Fibroblast of skin of back (primary cell): ENCODE measurements at places on chromosomes 5 and 9.
A peak's percentile ranks its signal among the peaks of the same experiment; 100 is the strongest.

DNA sequence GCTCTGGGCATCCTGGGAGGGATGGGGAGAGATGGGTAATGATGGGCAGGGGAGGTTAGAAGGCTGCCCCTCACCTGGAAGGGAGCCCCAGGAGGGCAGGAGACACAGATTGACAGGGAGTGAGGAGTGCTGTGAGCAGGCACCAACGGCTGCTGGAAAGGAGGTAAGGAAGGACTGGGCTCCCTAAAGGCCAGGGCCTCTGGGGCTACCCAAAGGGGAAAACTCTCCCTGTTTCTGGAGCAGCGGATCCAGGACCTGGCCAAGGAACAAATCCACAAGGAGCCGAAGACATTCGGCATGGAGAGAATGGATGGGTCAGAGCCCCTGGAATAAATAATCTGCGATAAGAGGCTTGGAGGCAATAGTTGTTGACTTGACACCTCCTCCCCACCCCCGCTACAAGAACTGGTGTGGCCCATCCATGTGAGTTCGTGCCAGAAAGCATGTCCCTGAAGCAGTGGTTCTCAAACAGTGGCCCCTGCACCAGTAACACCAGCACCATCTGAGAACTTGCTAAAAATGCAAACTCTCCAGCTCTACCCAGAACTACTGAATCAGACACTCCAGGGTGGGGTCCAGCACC is 208.3 kb downstream of the GABBR2 start:
- DNase-seq = no peak

DNA sequence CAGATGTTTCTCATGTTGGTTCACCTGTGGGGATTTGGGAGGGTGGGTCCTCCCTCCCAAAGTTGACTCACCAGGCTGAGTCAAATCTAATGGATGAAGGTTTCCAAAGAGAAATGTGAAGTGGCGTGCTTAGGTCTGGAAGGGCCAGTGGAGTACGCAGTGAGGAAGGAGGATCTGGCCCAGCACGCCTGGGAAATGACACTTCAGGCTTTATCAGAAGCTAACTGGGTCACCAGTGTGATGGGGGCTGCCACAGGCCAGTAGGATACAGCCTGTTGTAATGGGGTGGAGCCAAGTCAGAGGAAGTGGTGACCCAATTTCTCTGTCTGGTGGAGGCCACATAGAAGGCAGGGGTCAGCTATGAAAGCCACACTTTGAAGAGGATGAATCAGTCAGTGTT is 18.0 kb downstream of the POLR1E start:
- no peak for DNase-seq

DNA sequence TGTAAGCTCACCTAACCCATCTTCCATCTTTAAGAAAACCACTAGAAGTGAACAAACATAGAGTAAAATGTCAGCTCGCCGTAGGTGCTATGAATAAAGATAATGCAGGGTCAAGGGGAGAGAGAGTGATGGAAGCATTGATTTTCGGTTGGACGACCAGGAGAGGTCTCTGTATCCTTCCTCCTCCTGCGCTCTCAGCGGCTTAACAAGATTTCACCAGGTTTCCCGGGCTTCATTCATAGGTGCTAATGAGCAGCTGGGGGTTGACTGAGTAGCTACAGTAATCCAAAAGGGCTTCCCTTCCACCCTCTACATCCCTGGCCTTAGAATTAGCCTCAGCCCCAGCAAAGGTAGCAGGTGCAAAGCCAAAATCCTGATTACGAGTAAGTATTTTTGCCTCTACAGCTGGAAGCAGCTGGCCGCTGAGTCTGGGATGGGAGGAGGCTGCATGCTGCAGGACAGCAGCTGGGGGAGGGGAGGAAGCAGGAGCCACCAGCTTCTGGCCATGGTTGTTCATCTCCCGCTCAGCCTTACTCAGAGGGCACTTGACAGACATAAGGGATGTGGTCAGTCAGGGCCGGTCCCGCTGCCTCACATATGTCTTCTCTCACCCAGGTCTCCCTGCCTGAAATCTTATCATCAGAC is 112.0 kb upstream of the IL12B start:
- DNase-seq = no peak

GRCh38 chr9:76394960-76395252 is 680 bp upstream of the RFK start:
- peak; percentile 58 for DNase-seq

- no peak for DNase-seq
Observed at GRCh38 chr9:99803694-99804093, 18.0 kb upstream of the NR4A3 start.

- peak; percentile 65 for DNase-seq
Observed at GRCh38 chr9:125513668-125514413, 193.2 kb downstream of the MAPKAP1 start.

GRCh38 chr5:139974661-139975060 is 68.4 kb downstream of the NRG2 start:
- DNase-seq = no peak

GRCh38 chr5:76947082-76947503 is 5.8 kb upstream of the CRHBP start:
- DNase-seq = no peak

DNA sequence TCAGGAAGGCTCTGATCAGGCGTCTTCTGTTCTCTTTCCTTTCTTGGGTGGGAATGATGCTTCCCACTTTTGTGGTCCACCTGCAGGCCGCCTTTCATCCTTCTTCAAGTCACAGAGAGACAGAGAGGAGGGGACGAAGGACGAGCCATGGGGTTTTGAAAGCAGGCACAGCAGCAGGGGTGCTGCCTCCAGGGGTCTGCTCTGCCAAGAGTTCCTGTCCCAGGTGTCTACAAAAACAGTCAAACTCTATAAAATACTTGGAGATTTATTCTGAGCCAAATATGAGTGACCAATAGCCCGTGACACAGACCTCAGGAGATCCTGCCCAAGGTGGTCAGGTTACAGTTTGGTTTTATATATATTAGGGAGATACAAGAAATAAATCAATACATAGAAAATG is 34.5 kb upstream of the LCP2 start:
- DNase-seq = no peak

DNA sequence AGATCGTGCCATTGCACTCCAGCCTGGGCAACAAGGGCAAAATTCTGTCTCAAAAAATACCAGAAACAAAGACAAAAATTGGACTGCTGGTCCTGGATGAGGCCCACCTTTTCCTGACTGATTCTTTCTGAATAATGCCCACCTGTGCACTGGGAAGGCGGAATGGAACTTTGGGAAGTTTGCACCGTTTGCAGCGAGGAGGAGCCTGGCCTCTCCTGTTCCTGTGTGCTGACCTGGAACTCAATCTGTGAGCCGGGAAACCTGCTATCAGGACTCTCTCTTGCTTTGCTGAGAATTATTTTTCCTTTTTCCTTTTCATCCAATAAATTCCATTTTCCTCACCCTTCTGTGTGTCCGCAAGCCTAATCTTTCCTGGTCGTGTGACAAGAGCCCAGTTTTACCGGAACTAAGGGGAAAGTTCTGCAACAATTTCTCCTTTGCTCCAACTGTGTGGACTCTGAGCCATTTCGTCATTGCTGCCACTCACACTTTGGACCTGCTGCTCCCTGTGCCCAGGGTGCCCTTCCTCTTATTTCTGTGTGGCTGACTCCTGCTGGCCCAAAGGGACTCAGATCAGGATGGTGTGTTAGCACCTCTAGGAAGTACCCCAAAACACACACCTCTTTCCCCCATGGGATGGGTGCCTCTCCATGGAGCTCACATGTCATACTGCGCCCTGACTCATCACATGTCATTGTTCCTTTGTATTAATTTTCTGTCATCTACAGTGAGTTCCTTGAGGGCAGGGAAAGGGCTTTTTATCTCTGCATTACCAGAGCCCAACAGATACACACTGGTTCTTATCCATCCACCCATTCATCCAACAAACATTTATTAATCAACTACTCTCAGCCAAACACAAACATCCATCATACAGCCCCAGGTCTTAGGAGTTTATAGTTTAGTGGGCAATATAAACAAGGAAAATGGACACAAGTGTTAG is 4.7 kb upstream of the GLRX start:
- no peak for DNase-seq

DNA sequence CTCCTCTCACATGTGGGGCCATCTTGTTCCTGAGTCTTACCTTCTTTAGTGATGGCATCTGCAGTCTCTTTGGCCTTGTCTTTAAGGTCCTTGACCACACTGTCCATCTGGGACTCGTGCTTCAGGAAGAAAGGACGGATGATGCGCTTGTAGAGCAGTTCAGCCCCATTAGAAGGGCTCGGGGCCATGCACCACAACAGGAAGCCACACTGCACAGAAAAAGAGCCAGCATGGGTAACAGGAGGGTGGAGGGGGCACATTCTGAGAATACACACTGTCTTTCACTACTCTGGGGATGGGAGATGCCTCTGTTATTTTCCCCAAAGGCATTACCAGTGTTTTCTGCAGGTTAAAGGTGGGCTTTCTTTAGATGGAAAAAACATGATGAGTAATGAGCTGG is 25.9 kb downstream of the SRP19 start:
- no peak for DNase-seq

GRCh38 chr9:137023583-137023991 is 4.5 kb downstream of the ABCA2 start:
- no peak for DNase-seq

- DNase-seq = no peak
Observed at GRCh38 chr9:27497883-27498417, 26.1 kb upstream of the IFNK start.

GRCh38 chr5:157387683-157388093 is 72.3 kb upstream of the NIPAL4 start:
- DNase-seq = peak; percentile 98

DNA sequence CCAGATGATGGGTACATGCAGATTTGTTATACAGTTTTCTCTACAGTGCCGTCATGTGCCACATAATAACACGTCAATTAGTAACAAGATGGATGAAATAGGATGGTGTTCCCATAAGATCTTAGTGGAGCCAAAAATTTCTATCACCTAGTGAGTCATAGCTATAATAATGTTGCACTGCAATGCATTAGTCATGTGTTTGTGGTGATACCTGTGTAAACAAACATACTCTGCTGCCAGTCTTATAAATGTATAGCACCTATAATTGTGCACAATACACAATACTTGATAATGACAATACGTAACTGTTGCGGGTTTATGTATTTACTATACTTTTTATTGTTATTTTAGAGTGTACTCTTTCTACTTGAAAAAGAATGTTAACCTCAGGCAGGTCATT is 865.4 kb downstream of the MAT2B start:
- DNase-seq = no peak

DNA sequence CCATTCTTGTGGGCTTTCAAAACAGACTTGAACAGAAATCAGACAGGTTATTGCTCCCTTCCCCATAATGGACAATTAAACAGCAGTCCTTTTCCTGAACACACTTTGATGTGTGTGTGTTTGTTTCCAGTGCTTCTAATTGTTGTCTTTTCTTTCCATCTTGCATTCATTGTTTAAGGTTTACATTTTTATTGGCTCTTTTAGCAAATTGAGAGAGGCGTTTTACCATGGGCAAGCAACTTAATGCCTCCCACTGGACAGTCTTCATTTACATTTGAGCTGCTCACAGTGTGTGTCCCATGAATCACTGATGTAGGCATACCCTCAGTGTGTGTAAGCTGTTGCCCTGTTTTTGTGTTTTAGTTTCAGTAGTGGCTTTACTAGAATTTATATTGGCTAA is 25.0 kb downstream of the WDR36 start:
- DNase-seq = no peak

- DNase-seq = no peak
Observed at GRCh38 chr5:53350368-53350767, 130.1 kb upstream of the FST start.

DNA sequence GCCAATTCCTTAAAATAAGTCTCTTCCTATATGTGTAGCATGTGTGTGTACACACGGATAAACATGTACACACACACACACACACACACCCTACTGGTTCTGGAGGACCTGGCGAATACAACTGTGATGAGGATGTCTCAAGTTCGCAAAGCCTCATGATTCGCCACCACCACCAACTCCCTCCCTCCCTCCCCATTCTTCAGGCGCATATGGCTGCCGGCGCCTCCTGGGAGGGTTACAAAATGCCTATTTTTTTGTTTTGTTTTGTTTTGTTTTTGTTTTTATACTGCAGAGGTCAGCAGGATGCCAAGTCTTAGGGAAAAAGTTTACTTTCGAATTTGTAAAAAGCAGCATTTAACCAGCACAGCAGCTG is 88.0 kb downstream of the DAP start:
- DNase-seq = no peak

GRCh38 chr5:119336262-119336661 is 19.6 kb upstream of the TNFAIP8 start:
- DNase-seq = no peak

GRCh38 chr5:171116719-171117118 is 192.3 kb upstream of the TLX3 start:
- DNase-seq = no peak

DNA sequence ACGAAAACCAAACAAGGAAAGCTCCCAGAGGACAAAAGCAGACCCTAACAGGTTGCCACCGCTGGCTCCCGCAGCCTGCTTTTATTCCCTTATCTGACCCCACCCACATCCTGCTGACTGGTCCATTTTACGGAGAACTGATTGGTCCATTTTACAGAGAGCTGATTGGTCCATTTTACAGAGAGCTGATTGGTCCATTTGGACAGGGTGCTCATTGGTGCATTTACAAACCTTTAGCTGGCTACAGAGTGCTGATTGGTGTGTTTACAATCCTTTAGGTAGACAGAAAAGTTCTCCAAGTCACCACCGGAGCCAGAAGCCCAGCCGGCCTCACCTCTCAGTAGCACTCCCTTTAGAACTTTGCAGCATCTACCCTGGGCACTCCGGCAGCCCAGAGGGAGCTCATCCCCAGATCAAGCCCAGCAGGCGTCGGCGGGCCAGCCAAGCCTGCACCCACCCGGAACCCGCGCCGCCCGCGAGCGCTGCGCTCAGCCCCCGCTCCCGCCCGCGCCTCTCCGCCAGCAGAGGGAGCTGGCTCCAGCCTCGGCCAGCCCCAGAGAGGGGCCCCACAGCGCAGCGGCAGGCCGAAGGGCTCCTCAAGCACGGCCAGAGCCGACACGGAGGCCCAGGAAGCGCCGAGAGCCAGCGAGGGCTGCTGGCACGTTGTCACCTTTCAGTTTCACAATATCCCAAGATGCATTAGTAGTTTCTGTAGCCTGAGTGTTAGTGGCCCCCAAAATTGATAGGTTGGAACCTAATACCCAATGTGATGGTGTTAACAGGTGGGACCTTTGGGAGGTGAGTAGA is 35.3 kb upstream of the CLPTM1L start:
- peak; percentile 2 for DNase-seq

DNA sequence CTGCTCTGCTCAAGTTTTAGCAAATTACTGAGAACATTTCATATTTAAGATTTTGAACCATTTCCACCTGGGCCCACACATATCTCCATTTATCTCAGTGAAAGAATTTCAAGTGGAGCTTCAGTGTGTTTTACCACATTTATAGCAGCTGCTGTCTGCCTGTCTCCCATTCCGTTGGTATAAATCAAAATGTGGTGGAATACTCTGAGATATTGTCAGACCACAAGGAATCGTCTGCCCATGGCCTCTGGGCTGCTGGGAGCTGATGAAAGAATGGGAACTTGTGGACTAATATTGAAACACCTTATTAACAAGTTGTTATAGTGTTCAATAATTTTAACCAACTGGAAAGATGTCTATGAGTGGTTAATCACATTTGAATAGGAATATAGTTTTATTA is 33.3 kb downstream of the MAST4 start:
- no peak for DNase-seq

- DNase-seq = peak; percentile 36
Observed at GRCh38 chr5:10559871-10560270, 4.0 kb upstream of the ANKRD33B start.
